ENCODE measurements at places on chromosomes 3 and 15.

- no peak for DNase-seq
Measured at GRCh38 chr15:78197632-78198031, 36.7 kb downstream of the ACSBG1 start.

DNA sequence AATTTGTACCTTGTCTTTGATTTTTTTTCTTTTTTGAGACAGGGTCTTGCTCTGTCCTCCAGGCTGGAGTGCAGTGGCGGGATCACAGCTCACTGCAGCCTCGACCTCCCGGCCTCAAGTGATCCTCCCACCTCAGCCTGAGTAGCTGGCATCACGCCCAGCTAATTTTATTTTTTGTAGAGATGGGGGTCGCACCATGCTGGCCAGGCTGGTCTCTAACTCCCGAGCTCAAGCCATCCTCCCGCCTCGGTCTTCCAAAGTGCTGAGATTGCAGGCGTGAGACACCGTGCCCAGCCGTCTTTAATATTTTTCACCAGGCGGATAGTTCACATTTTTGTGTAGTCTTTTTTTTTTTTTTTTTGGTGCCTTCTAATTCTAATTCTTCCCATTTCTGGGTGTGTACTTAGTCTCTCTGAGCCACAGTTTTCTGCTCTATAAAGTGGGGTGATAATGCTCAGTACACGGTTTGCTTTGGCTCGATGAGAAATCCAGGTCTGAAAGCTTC is 528 bp upstream of the TATDN2 start:
- DNase-seq = no peak

GRCh38 chr3:119653876-119654275 is 6.5 kb downstream of the POPDC2 start:
- no peak for DNase-seq

- peak; percentile 97 for DNase-seq
Measured at GRCh38 chr3:64213962-64214379, 11.3 kb downstream of the PRICKLE2 start.

DNA sequence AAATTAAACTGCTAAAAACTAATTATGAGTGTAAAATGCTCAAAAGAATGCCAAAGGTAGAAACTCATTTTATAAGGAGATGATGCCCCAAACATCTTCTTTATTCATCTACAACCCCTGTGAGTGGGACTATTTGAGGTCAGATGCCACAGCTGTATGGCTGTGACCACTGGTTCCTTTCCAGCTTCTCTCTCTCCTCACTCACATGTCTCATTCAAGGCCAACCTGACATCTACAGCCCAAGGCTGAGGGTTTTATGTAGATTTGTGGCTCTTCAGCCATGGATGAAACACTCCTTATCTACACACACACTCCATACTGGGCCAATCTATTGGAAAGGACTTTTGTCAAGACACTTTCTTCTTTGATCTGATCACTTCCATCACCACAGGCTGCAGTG is 231.3 kb downstream of the KCNMB2 start:
- no peak for DNase-seq

All from fibroblast of upper back skin (primary cell).